Left ventricle myocardium inferior (tissue), 1 donor: ENCODE measurements at places on chromosomes 16 and 17. TPM values are rescaled to one million over a fixed set of nuclear protein-coding genes. Genes with fewer than 3 reads are reported as not detected.

DNA sequence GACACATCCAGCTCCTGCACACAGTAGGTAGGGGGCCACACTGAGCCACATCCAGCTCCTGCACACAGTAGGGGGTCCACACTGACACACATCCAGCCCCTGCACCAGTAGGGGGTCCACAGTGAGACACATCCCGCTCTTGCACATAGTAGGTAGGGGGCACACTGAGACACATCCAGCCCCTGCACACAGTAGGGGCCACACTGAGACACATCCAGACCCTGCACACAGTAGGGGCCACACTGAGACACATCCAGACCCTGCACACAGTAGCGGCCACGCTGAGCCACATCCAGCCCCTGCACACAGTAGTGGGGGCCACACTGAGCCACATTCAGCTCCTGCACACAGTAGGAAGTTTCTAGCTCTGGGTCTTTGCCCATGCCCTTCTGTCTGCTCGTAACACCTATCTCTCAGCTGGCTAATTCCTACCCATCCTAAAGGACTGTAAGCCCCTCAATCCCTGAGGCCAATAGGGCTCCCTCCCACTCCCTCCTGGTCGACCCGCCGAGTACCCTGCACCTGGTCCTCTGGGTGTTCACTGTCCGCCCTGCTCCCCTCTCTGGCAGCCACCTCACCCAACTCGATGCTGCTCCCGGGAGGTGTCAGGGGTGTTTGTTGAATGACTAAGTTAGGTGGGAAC lies 9.4 kb upstream of the ATP2A3 start:
- no peak for DNase-seq
- H3K27ac ChIP-seq: no peak overlapping the region
- H3K36me3 ChIP-seq: no peaks in the 10 kb centered on the region

DNA sequence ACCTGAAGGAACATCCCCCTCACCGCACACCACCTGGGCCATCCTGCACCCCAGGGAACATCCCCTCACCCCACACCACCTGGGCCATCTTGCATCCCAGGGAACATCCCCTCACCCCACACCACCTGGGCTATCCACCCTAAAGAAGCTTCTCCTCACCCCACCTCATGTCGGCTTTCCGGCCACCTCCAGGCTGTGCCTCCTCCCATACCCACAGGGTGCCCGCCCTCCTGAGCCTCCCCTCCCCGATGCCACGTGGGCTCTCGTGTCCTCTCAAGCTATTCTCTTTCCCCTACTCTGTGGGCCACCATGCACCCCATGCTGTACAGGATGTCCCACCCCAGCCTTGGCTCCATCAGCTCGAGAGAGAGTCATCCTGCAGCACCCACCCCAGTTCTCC lies 18.0 kb downstream of the MYLK3 start:
- no peak overlapping the region for H3K4me3 ChIP-seq
- DNase-seq: no peak
- H3K27me3 ChIP-seq: no peaks in the 10 kb centered on the region
- peak overlapping the region; percentile 79 for H3K27ac ChIP-seq
- H3K36me3 ChIP-seq: peaks cover 46% of the 10 kb centered on the region
- peaks cover 69% of the 10 kb centered on the region for H3K4me1 ChIP-seq

The TSPOAP1 gene
- 12.8 TPM for total RNA-seq

The KRT28 gene
- not detected for total RNA-seq

The METTL23 gene
- total RNA-seq: 21.0 TPM

GRCh38 chr17:34619687-34620217 lies 40.4 kb downstream of the TMEM132E start:
- no peak overlapping the region for H3K4me3 ChIP-seq
- no peak for DNase-seq
- no peaks in the 10 kb centered on the region for H3K4me1 ChIP-seq
- H3K36me3 ChIP-seq: no peaks in the 10 kb centered on the region
- H3K27me3 ChIP-seq: peaks cover 98% of the 10 kb centered on the region

GRCh38 chr17:27917000-27917399 lies 23.8 kb upstream of the LYRM9 start:
- H3K4me1 ChIP-seq: peaks cover 9% of the 10 kb centered on the region
- H3K4me3 ChIP-seq: no peak overlapping the region
- no peak for DNase-seq
- H3K27ac ChIP-seq: no peak overlapping the region

The CD300C gene
- 0.71 TPM for total RNA-seq

DNA sequence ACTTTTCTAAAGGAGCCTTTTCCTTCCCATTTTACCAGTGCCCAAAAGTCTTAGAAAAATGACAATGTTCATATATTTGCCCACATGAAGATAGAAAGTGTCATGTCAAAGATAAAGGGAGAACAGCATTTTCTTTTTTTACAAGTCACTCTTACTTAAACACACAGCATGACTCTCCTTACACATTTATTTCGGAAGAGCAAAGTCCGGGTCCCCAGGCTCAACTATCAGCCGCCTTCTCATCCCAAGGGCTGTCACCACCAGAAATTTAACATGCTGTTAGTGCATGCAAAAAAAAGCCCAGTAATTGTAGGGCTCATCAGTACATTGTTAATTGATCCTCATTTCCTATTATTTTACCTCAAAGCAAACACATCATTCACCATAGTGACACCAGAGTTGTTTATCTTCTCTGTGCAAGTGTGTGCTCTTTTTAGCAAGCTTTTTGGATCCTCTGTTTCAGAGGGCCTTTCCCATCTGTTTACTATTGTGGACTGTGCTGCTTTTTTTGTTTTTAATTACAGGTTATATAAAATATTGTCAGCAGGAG lies 560.3 kb downstream of the WWOX start:
- no peaks in the 10 kb centered on the region for H3K36me3 ChIP-seq
- H3K4me1 ChIP-seq: peaks cover 25% of the 10 kb centered on the region
- H3K27ac ChIP-seq: peak overlapping the region; percentile 20
- H3K27me3 ChIP-seq: no peaks in the 10 kb centered on the region
- no peak overlapping the region for H3K4me3 ChIP-seq

- no peak for DNase-seq
- peaks cover 38% of the 10 kb centered on the region for H3K4me1 ChIP-seq
- H3K4me3 ChIP-seq: no peak overlapping the region
- H3K36me3 ChIP-seq: no peaks in the 10 kb centered on the region
- H3K27ac ChIP-seq: no peak overlapping the region
Measured at GRCh38 chr17:5587438-5588032, 3.2 kb upstream of the NLRP1 start.

The SAP30BP gene
- total RNA-seq: 47.2 TPM

- no peaks in the 10 kb centered on the region for H3K36me3 ChIP-seq
- peak overlapping the region; percentile 82 for H3K4me3 ChIP-seq
- H3K4me1 ChIP-seq: peaks cover 21% of the 10 kb centered on the region
- peak overlapping the region; percentile 44 for H3K27ac ChIP-seq
- DNase-seq: no peak
- H3K27me3 ChIP-seq: peaks cover 3% of the 10 kb centered on the region
Measured at GRCh38 chr17:28317966-28318758, 838 bp upstream of the TMEM97 start.

DNA sequence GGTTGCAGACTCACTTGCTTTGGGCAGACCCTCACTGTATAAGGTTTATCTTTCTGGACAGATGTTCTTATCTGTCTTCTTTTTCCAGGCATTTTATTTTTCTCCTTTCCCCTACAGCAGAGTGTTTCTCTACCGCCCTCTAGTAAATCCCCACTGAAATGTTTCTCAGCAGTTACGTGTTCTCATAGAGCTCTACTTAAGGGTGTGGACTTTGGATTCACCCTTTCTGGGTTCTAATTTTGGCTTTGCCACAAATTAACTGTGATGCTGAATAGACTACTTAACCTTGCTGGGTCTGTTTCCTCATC lies 2.0 kb downstream of the ADAT1 start:
- no peak overlapping the region for H3K27ac ChIP-seq
- DNase-seq: no peak
- no peaks in the 10 kb centered on the region for H3K27me3 ChIP-seq

GRCh38 chr17:72238157-72238673 lies 117.4 kb downstream of the SOX9 start:
- H3K27me3 ChIP-seq: peaks cover 30% of the 10 kb centered on the region
- H3K36me3 ChIP-seq: no peaks in the 10 kb centered on the region
- H3K4me1 ChIP-seq: no peaks in the 10 kb centered on the region
- no peak for DNase-seq
- no peak overlapping the region for H3K27ac ChIP-seq

The HBA2 gene
- total RNA-seq: 59.1 TPM

DNA sequence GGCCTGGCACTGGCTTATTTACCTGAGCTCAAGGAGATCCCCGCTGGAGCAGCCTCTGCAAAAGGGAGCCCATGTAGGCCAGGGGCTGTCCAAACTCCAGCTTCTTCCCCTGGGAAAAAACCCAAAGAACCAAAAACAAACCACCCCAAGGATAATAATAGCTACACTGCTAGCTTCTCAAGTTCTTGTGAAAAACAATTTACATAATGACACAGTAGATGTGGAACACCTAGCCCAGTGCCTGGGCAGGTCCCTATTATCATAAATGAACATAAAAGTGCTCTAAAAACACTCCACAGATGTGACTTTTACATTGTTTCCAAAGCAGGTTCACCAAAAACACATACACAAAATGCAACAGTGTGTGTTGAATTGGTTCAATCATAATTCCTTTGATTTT lies 27.3 kb downstream of the CENPV start:
- H3K4me3 ChIP-seq: no peak overlapping the region
- H3K4me1 ChIP-seq: peaks cover 14% of the 10 kb centered on the region
- no peaks in the 10 kb centered on the region for H3K27me3 ChIP-seq

DNA sequence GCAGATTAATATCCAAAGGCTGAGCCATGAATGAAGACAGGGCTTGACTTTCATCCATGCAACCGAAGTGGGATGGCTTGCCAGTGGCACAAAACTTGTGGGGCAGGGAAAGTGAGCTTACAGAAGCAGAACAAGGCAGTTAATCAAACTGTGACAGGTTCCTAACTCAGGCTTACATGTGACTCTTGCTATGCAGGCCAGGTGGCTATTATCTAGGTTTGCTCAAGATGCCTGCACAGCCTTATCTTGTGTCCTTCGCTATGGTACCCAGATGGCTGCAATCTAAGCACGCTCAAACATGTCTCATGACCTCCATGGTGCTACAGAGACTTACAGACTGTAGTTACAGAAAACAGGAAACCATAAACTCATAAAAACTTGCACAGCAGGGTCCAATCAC lies 8.6 kb upstream of the DNAH9 start:
- H3K4me3 ChIP-seq: no peak overlapping the region
- DNase-seq: no peak
- no peaks in the 10 kb centered on the region for H3K36me3 ChIP-seq
- H3K4me1 ChIP-seq: no peaks in the 10 kb centered on the region
- H3K27me3 ChIP-seq: peaks cover 18% of the 10 kb centered on the region
